ENCODE measurements at places on chromosomes 12 and 14.

GRCh38 chr12:94267921-94268471 is 119.6 kb downstream of the PLXNC1 start:
- DNase-seq = no peak

DNA sequence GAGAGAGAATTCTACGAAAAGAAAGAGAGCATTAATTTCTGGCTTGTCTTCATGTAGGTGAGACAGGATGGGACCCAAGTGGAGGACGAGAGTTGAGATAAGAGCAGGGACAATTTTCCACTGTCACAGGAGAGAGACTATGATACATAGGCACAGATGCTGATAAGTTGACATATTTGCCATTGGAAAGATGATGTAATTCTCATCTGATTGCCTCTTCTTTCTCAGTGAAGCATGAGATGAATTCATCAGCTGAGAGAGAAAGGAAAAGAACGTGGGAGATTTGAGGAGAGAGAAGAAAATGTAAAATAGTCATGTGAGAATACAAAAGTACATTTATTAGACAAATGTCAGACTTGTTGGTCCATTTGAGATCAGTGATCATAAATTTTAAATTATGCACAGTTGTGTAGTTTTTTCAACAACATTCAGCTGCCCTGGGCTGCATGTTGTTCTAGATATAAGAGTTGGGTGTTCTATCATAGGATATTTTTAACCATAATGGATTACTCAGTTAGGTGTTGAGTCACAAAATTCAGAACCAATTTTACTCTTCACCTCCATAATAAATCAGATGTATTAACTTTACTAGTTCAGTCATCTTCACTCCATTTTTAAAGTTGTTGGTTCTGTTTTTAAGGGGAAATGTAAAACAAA is 222.9 kb downstream of the DPY19L2 start:
- DNase-seq = no peak

DNA sequence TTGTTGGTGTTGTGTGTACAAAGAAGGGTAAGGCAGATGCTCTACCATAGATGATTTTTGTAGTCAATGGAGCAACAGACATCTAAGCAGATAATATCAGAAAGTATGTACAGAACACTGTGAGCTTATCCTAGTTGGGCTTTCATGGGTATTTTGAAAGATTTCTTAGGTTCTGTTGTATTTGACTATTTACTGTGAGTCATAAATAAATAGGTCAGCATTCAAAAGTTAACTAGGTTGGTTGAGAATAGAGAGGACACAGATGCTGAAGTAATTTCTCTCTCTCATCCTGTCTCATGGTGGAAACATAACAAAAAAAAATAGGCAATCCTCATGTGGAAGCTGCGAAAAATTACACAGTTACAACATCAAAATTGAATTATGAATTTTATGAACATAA is 413.5 kb downstream of the CCDC91 start:
- DNase-seq = no peak

GRCh38 chr12:98295681-98296080 is 219.7 kb upstream of the TMPO start:
- DNase-seq = no peak

DNA sequence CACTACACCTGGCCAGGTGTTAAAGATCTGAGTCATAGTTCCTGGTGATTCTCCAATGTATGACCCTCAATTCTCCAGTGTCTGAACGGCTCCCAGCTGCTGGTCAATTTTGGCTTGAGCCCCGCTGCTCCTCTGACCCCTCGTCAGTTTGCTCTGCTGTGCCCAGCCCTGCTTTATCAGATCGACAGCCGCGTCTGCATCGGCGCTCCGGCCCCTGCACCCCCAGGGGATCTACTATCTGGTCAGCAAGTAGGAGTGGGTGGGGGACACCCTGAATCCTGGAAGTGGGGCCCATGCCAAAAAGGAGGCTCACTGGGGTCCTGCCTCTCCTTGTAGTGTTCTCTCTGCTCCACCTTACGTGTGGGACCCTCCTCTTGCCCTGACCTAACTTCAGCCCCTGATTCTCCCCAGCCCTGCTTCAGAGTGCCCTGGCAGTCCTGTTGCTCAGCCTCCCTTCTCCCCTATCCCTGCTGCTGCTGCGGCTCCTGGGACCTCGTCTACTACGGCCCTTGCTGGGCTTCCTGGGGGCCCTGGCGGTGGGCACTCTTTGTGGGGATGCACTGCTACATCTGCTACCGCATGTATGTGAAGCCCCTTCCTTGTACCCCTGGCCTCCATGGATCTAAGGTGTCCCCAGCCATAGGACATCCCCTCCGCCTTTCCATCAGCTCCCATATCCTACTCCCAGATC is 5.0 kb downstream of the SLC39A5 start:
- DNase-seq = no peak

GRCh38 chr14:104388011-104388521 is 191.5 kb upstream of the C14orf180 start:
- DNase-seq = no peak

DNA sequence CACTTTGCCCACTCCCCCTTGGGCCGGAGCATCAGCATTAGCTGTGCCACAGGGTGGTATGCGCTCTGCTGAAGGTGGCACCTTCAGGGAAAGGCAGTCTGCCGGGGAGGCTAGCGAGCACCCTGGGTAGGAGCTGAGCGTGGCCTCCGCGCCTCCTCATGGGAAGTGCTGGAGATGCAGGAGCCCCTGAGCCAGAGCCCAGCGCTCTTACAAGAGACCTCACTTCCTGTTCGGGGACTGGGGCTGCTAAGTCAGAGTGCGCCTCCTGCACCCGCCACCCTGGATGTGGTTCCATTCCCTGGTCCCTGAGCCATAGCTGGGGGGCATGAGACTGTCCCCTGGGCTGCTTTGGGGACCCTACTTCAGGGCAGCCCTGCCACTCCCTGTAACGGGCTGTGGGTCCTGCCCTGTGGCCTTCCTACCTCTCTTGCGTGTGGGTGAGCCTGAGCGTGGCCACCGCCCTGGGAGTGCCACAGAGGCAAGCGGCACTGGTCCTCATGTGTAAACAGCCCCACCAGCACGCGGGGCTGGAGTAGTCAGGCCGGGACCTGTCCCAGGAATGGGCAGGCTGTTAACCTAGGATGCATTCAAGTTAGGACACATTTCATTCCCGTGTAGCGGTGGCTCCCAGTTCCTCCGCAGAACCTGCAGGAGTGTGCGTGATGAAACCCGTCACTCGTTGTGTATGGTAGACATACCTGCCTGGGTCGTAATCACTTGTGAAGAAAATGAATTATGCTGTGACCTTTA is 19.4 kb downstream of the COA8 start:
- DNase-seq = no peak

DNA sequence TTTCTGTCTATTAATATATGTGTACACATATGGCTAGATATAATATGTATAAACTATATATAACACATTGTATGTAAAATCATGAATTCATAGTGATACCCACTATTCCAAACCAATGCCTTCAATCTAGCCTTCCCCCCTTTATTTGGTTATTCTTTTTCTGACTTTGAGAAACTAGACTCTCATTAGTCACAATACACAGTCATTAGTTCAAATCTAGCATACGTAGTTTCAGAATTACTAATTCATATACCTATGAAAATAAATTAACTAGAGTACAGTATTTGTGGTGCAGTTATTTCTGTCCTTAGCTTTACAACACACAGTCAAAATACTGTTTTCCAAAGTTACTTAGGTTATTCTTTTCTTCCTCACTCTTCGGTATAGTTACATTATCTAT is 268.2 kb downstream of the DPF3 start:
- DNase-seq = no peak

DNA sequence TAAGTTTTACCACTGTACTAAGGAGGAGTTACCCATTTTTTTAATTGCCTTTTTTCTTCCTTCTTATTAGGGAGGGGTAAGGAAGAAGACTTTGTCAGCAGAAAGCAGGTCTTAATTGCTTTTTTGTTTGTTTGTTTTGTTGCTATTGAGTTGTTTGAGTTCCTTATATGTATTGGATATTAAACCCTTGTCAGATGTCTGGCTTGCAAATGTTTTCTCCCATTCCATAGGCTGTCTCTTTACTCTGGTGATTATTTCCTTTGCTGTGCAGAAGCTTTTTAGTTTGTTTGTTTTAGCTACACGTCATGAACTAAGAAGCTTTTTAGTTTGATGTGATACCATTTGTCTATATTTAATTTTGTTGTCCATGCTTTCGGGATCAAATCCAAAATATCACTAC is 13.3 kb downstream of the SPIC start:
- no peak for DNase-seq

GRCh38 chr14:72061718-72062117 is 129.5 kb downstream of the RGS6 start:
- no peak for DNase-seq

Measured in vagina (tissue), 2 donors.